Calu3 (cell line): ENCODE measurements at places on chromosomes 4 and X. TPM values are rescaled to one million over a fixed set of nuclear protein-coding genes. Genes with fewer than 3 reads are reported as not detected.

GRCh38 chr4:125368671-125369081, 53.9 kb downstream of the FAT4 start:
- no peak for DNase-seq

Gene NEUROG2
- not detected in 2 replicates for total RNA-seq

DNA sequence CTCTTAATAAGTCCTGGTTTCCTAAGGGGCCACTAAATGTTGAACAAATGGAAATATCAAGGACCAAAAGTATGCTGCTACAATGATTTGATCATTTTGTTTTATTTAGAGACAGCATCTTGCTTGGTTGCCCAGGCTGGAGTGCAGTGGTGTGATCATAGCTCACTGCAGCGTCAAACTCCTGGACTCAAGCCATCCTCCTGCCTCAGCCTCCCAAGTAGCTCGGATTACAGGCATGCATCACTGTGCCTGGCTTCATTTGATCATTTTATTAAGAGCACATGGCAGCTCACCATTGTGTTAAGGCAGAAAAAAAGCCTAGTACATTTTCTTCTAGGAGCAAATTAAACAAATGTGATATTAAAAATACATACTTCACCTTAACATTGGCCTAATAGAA, 52.7 kb downstream of the DCLK2 start:
- no peak for DNase-seq

Gene MED12
- 53.3 and 56.2 TPM in 2 replicates for total RNA-seq

Gene GRIA2
- not detected in 2 replicates for total RNA-seq

DNA sequence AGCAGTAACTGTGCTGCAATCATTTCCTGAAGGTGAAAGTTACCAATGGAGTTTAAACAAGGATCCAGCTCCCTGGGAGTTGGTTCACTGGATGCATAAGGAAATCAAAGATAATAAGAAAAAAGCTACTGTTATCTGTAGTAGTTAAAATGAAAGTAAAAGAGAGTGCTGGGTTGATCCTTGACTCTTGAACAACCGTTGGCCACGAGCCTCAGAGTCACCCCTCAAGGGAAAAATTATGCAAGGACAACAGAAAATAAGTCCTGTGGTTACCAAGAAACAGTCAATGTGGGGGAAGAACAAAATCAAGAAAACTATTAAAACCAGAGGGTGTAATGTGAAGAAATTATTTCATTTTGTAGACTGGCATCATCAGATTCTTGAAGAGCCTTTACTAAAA, 49.7 kb upstream of the DDIT4L start:
- DNase-seq, result no peak
